ENCODE measurements at places on chromosomes 1 and 21.

DNA sequence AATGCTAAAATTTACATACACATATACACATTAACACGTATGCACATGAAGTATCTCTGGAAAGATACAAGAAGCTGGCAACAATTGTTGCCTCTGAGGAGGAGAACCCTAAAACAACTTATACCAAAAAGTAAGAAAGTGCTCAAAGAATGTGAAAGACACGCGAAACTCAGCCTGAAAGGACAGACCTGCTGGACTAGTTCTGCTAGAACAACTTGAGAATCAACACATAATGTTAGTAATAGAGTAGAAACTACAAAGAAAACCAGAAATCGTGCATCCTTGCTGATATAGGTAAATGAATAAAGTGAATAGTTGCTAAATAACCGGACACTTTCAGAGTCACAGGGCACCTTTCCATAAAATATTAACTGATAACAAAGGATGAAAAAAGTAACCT is 242.5 kb downstream of the RERE start:
- DNase-seq, result no peak

- DNase-seq, result no peak
Measured at GRCh38 chr21:22573834-22574233, 1575.6 kb downstream of the NCAM2 start.

GRCh38 chr1:113557187-113557586 is 166.9 kb downstream of the MAGI3 start:
- DNase-seq, result no peak

DNA sequence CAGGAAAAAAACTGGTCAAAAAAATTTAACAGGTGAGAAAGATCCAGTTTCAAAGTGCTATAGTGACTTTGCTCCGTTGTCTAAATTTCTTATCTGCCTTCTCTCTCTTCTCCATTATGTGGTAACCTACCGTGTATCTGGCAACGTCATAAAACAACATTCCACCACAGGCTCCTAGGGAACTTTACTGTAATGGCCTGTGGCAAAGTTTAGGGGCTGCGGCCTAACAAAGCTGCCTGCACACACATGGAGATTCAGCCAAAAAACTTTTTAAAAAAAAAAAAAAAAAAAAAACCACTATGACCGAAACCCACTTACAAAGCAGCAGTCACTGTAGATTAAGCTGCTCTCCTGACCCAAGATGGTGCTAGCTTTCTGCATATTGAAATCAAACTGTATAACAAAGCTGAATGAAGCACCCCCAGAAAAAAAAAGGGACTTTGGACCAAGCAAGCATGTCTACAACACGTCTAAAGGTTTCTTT is 202.6 kb downstream of the SLC45A1 start:
- no peak for DNase-seq

DNA sequence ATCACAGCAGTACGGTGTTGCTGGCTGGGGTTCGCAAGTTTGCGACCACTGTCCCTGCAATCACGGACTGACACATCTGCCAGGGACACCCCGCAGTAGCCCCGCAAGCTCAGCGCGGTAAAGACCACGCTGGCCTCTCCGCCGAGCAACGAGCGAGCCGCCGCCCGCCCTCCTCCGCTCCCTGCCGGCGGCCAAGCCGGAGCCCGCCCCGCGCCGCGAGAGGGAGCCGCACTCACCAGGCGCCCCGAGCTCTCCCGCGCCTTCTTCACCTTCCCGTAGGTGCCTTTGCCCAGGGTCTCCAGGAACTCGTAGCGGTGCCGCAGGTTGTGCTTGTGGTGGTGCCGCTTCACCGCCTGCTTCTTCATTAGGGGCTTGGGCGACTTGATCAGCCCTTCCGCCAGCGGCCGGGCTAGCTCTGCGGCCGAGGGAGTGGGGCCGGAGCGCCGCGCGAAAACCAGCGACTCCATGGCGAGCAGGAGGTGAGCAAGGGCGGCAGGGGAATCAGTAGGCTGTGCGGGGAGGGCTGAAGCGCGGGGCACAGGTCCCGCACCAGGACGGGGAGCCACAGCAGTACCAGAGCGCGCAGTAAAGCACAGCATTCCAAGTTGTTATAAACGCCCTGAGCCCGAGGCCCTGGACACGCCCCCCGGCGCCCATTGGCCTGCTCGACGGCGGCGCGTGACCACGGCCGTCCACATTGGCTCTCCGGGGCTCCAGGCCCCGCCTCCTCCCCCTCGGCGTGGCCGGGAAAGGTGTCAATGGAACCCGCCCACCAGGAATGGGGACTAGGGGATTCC is at the start of gene NUAK2:
TSS of gene NUAK2 (minus strand) at position 584 of the 797 bp plus-strand sequence. CDS start at position 467, 117 bp downstream.
- peak; percentile 90 for DNase-seq

GRCh38 chr1:212234431-212235395 is 50.5 kb upstream of the PPP2R5A start:
- peak; percentile 60 for DNase-seq

GRCh38 chr1:97538113-97538512 is 382.7 kb downstream of the DPYD start:
- no peak for DNase-seq

- no peak for DNase-seq
Measured at GRCh38 chr1:108729481-108729880, 16.8 kb downstream of the FNDC7 start.

DNA sequence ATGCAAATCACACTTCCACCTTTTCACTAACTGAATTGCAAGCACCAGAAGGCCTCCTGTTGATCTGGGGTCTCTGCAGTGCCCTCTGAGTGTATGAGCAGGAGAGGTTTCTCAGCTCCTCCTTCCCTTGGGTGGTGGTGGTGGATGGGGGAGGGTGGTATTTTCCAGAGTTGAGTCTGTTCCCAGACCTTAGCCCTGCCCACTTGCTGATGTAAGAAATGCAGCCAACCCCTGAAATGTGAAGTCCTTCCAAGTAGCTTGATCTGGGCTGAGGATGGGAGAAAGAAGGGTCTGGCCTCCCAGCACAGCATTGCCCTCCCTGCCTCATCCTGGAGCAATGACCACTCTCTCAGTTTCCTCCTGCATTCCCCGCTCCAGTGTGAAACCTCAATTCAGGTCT is 6.3 kb upstream of the FOXD2 start:
- DNase-seq, result no peak

- no peak for DNase-seq
Measured at GRCh38 chr1:157288996-157289395, 150.8 kb upstream of the ETV3 start.

GRCh38 chr21:45318556-45319404 is 31.1 kb upstream of the POFUT2 start:
- no peak for DNase-seq

- no peak for DNase-seq
Measured at GRCh38 chr1:42788021-42788420, 3.2 kb downstream of the TMEM269 start.

DNA sequence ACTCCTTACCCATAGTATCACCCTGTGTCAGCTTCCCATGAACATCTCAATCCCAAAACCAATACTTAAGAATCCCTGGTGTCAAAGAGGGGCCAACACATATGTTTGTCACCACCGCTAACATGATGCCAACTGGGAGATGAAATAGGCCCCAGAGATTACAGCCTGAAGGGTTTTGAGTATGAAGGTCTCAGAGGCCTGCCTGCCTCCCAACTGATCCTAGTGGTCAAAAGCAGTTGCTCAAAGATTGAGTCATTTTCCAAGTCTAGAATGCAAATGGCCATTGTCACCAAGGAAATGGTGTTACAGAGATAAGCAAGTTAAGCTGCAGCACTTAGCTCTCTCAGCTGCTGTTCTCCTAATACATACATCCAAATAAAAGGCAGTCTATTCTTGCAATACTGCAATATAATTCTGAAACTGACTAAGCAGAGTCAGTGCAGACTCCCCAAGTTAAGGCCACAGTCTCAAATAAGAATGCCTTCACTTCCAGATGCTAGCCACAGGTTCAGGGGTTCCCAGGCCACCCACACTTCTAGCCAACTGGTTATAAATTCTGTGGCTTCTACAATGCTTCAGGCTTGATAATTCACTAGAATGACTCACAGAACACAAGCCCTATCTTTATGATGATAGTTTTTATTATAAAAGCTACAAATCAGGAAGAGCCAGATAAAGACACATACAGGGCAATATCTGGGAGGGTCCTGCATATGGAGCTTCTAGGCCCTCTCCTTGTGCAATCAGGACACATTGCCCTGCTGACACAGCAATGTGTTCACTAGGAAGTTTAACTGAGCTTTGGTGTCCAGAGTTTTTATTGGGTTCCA is 18.7 kb downstream of the DUSP10 start:
- DNase-seq, result no peak

GRCh38 chr21:40481764-40482163 is 365.2 kb downstream of the DSCAM start:
- DNase-seq, result no peak

DNA sequence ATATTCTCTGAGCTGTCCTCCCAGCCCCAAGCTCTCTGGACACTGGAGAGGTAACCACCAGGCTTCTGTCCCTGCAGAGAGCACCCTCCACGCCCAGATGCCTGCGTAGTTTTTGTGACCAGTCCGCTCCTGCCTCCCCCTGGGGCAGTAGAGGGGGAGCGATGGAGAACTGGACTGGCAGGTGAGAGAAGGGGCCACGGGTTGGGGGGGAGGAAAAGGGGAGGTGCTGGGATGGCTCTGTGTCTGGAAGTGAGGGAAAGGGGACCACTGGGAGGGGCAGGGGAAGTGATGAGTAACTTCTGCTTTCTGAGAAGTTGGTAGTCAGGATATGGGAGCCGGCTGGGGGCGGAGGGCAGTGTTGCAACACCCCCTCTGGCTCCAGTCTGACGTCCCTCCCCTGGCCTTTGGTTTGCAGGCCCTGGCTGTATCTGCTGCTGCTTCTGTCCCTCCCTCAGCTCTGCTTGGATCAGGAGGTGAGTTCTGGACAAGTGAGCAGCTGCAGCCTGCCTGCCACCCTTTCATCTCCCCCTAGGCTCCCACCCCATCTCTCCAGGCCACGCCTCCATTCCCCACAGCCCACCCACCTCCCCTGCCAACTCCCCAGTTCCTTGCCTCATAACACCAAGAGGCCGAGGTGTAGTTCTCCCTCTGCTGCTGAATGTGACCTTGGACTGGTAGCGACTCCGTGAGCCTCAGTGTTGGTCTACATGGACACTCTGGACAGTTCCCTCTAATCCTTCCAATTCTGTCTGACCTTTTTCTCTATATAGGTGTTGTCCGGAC is 3.1 kb downstream of the ADAMTSL4 start:
- DNase-seq, result peak; percentile 70

GRCh38 chr1:11383553-11384169 is 95.3 kb upstream of the DISP3 start:
- DNase-seq, result peak; percentile 37

DNA sequence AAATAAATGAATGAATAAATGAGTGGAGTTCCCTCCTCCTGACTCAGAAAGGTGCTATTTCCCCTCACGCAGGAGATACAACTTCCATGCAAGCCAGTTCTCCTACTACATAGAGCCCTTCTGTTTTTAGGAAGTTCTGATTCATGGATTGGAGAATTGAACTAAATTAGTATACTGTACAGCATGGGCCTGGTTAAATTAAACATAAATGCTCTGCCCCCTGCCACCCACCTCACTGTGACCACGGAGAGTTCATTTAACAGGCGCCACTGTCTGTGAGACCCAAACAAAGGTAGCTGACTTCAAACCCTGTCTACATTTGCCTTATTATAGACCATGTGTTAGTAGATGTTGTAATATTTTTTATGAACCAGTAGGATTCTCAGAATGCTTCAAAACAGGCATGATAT is 9.1 kb upstream of the IRF2BP2 start:
- DNase-seq, result no peak

DNA sequence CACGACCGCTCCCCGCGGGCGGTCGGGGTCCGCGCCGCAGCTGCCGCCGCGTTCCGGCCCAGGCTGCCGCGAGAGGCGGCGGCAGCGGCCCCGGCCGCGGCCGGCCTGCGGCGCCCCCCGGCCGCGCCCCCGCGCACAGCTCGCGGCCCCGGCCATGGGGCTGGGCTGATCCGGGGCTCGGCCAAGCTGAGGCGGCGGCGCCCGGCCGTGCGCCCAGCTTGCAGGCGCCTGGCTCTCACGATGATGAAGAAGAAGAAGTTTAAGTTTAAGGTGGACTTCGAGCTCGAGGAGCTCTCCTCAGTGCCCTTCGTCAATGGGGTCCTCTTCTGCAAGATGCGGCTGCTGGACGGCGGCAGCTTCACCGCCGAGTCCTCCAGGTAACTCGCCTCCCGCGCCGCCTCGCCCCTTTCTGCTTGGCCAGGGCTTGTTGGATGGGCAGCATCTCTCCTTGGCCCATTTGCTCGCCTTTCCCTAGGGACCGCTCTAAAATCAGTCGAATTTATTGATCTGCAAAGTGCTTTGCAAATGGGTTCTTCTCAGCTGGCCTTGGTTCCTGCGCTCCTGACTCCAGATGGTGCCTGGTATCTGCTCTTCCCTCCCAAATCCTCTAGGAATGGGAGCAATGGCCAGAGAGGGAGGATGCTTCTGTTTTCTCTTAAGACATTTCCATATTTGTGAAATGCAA is 431 bp downstream of the EEIG2 start:
- peak; percentile 18 for DNase-seq

- DNase-seq, result no peak
Measured at GRCh38 chr1:208030288-208031091, 119.6 kb upstream of the CD34 start.

DNA sequence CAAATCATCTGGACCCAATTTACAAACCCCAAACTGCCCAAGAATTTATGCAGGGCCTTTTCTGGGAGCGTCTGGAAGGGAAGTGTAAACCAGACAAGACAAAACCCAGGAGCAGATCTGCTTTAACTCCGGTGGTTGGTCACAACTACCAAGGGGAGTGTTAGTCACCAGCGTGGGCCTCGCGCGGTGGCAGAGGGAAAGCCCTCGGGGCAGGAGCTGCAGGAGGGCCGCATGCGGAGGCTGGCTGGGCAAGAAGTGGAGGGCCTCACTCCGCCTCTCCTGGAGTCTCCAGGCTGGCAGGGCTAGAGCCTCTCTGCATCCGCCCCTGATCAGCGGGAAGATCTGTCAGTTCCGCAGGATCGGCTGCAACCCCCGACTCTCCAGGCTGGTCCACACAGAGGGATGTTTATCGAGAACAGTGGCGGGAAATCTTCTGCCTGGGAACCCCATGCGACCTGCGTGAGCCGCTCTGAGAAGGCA is 2.0 kb downstream of the COL24A1 start:
- DNase-seq, result no peak

GRCh38 chr1:27886353-27886679 is 14.0 kb downstream of the THEMIS2 start:
- no peak for DNase-seq

GRCh38 chr1:59494145-59494833 is 197.4 kb downstream of the FGGY start:
- DNase-seq, result no peak

GRCh38 chr1:228062812-228063211 is 19.7 kb upstream of the ARF1 start:
- no peak for DNase-seq

- DNase-seq, result no peak
Measured at GRCh38 chr1:245108909-245109308, 45.9 kb upstream of the KIF26B start.

- no peak for DNase-seq
Measured at GRCh38 chr1:151060657-151061421, 642 bp downstream of the MLLT11 start.

GRCh38 chr1:37288900-37289299 is 185.5 kb upstream of the ZC3H12A start:
- peak; percentile 13 for DNase-seq

- DNase-seq, result no peak
Measured at GRCh38 chr1:58108783-58109182, 437.7 kb downstream of the OMA1 start.

- DNase-seq, result no peak
Measured at GRCh38 chr1:117370509-117370908, 3.3 kb downstream of the MAN1A2 start.
